ENCODE measurements at places on chromosomes 12 and 14.

DNA sequence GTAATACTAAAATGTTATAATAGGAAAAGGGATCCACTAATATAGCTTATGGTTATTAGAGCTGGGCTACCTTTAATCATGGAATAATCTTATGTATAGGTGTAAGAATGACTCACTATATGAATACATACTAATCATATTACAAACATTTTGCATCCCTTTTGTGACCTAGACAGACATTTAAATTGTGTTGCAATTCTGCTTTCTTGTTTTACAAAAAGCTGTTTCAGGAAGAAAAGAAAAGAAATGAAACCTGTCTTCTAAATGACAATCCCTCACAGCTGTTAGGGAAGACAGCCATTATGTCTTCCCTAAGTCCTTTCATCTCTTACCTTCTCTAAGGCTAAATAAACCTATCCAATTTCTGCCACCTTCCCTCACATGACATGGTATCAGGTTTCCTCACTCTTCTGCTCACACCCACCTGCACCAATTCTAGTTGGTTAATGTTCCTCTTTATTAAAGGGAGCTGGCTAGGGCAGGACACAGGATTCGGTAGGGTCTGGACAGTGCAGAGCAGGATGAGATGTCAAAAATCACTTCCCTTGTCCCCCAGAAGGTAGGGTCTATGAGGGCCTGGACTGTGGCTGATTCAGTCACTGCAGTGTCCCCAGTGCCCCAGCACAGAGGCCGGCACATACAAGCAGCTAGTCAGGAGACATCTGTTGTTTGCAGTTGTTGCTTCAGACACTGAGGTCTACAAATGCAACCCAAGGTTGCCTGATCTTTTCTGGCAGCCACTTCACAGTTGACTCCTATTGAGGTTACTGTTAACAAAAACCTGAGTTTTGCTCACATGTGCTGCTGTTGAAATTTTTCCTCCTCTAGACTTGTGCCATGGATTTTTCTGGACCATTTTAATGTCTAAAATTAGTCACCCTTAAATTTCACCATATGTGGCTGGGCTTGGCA is 3.7 kb downstream of the DHRS7 start:
- no peak for DNase-seq

- DNase-seq: no peak
Measured at GRCh38 chr12:101772012-101772775, 32.9 kb upstream of the SYCP3 start.

DNA sequence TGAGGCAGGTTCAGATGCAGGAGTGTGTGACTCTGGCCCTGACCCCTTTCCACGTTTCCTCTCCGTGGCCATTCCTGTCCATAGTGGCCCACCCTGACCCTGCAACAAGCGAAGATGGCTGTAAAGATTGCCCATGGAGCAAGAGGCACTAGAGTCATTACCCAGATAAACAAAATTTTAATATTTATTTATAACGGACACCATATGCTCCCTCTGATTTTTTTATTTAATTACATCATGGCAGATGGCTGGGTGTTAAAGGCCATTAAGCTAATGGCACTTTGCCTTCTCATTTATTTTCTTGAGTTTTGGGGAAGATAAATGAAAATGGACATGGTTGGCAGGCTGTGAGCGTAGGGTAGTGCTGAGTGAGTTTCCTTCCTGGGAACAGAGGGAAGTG is 58.7 kb downstream of the WSCD2 start:
- DNase-seq: no peak

DNA sequence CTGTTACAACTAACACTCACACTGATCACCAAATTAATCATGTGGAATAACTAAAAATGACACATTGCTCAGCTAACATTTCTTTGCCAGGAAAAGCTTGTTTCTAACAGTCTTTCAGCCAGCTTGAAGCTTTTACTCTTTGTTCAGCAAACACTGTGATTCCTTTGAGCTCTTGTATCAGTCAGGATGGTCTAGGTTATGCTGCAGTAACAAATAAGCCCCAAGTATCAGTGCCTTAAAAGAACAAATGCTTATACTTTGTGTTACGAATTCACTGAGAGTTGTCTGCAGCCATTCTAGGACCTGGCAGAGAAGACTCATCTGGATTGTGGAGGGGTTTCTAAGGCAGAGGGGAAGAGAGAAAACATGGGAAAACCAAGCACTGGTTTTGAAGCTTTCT is 47.6 kb upstream of the PIWIL1 start:
- DNase-seq: no peak

DNA sequence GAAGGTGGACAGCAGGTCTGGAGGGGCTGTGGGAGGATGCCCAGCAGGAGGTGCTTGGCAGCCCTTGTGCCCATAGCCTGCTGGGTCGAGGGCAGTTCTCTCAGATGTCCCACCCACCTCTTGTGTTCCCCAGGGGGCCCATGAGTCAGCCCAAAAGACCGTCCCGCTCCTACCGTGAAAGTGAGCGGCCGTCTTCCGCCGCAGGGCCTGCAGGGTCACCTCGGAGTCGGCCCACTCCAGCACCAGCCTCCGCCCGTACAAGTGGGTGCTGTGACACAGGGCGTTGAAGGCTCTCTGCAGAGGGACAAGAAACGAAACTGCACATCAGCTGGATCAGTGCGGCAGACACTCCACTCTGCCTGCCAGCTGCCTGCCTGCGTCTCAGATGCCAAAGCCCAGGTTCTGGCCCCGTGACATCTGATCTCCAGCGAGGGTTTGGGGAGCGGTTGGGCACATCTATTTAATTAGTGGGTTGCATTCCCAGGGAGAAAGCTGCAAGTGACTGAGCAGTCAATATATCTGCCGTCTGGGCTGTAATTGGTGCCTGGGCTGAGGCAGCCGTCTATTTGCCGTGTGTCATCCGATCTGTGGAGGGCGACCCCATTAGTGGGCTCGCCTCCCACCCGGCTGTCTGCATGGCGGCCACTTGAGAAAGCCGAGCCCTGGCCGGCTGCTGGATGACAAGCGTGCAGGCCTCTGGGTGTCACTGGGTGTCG is 121.5 kb downstream of the RBM19 start:
- DNase-seq: no peak

GRCh38 chr12:110775997-110776396 is 33.3 kb upstream of the PPP1CC start:
- DNase-seq: no peak

- no peak for DNase-seq
Measured at GRCh38 chr14:60102389-60102788, 10.7 kb downstream of the PCNX4 start.

DNA sequence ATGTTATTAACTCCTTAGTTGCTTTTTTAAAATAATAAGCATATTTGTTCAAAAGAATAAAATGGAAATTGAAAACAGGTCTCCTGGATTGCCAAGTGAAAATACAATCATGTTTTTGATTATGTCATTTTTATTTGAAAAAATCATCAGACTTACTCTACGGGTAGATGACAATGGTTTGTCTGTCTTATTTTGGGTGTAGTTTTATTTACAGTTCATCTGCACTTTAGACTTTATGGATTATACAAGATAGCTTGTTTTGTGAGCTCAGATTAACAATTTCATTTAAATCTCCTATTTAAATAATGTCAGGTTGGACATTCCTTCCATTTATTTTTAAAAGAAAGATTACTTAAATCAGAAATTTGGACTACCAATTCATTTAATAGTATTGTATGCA is 14.8 kb downstream of the TMEM260 start:
- DNase-seq: no peak

DNA sequence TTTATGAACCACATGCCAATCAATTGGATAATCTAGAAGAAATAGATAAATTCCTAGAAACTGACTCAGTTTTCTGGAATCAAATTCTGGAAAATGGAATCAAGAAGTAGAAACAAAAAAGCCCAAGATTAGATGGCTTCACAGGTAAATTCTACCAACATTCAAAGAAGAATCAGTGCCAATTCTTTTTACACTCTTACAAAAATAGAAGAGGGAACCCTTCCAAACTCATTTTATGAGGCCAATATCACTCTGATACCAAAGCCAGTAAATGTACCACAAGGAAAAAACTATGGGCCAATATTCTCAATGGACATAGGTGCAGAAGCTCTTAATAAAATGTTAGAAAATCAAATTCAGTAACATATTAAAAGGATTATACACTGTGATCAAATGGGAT is 35.7 kb upstream of the MYRFL start:
- no peak for DNase-seq

GRCh38 chr12:95114766-95115405 is 41.5 kb upstream of the NR2C1 start:
- DNase-seq: no peak

DNA sequence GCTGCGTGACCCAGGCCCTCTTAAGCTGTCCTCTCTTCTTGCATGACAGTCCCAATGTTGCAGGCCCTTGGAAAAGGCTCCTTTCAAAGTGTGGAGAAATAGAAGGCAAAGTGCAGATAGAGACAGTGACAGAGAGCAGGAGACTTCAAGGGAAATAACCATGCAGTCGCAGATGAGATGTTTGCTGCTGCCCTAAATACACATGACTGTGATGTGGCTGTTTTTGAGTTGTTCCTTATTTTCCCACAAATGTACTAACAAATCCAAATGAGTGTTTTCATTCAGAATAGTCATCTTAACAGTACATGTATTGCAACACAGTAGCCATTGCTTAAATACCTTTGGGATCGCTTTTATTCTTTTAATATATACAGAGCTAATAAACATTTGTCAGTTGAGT is 101.6 kb downstream of the SLC15A5 start:
- no peak for DNase-seq

DNA sequence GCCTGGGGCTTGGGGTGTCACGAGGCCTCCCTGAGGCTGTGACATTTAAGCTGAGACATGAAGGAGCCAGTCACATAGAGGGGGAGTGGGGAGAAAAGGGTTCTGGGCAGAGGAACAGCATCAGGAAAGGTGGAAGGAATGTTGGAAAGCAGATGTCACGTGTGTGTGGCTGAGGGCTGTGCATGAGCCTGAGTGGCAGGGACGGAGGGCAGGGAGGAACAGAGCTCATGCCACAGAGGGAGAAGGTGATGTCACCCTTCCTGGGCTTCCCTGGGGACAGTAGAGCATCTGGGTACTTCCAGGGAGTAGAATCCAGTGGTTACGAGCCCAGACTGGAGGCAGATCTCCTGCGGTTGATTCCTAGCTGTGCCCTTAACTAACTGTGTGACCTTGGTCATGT is 32.0 kb upstream of the JDP2 start:
- no peak for DNase-seq

GRCh38 chr14:61884711-61885110 is 122.5 kb downstream of the SNAPC1 start:
- DNase-seq: no peak

GRCh38 chr14:23801766-23802165 is 151.8 kb upstream of the DHRS4 start:
- no peak for DNase-seq

Measured in stimulated activated CD8-positive, alpha-beta memory T cell treated with anti-CD3 and anti-CD28 coated beads, Interleukin-2, amount 100 ng/mL, for 1 hour (primary cell).